ENCODE measurements at places on chromosomes 3 and 15.

DNA sequence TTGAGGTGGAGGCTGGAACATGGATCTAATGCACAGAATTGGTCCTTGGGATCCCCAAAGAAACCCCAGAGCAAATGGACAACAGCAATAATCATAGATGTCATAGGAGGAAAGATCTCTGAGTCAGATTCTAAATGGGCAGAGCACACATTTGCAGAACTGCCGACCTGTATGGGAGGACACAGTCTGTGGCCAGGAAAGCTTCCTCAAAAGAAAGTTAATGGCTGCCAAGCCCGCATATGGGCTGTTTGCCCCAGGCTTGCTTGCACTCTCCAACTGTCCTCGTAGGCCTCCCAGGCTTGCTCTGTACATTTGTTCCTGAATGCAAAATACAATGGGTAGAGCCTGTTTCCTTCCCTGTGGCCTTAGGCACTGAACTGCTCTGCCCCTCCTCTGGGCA lies 102.0 kb upstream of the PLXNA1 start:
- no peak for DNase-seq

- DNase-seq = no peak
Measured at GRCh38 chr3:25901796-25902195, 111.9 kb downstream of the OXSM start.

- DNase-seq = no peak
Measured at GRCh38 chr3:195224980-195225580, 45.9 kb downstream of the XXYLT1 start.

- DNase-seq = no peak
Measured at GRCh38 chr15:91122296-91122695, 22.2 kb downstream of the SV2B start.

GRCh38 chr15:67117370-67117769 lies 52.0 kb downstream of the SMAD3 start:
- DNase-seq = no peak

- no peak for DNase-seq
Measured at GRCh38 chr15:24718289-24719082, 42.9 kb downstream of the NPAP1 start.

- DNase-seq = no peak
Measured at GRCh38 chr3:54985856-54986255, 58.0 kb upstream of the LRTM1 start.

DNA sequence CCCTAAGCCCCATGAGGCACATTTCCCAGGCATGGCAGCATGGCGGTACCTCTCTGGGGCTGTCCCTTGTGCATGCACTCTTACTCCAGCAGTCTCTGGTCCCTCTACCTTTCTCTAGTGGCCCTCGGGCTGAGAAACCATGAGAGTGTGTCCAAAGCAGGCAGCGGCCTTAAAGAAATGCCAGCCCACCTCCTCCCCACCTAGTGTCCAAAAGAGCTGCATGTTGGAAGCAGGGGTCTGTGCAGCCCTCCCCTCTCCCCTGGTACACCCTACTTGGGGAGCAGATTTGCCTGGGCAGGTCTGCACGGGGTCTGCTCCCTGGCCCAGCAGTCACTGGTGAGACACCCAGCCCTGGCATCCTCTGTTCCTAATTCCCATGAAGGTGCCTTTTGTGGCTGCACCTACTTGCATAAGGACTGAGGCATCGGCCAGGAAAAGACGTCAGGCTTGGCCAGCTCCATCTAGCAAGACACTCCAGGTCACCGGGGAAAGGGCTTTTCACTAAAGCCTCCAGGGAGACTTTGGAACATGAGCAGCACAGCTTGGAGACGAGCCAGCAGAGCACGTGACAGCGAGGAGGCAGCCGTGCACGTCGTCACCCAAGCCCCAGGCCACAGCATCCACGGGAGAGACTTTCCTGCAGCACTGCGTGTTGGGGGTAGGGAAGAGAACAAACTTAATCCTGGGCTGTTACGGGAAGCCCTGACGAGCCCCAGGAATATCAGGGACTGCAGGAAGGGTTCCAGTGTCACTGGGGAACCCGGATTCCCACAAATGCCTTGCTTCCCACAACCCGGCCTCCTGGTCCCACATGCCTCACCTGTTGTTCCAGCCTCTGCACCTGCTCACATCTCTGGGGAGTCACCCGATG lies 38.8 kb downstream of the TM2D3 start:
- DNase-seq = no peak

- peak; percentile 69 for DNase-seq
Measured at GRCh38 chr3:64417816-64418215, 192.6 kb upstream of the PRICKLE2 start.

DNA sequence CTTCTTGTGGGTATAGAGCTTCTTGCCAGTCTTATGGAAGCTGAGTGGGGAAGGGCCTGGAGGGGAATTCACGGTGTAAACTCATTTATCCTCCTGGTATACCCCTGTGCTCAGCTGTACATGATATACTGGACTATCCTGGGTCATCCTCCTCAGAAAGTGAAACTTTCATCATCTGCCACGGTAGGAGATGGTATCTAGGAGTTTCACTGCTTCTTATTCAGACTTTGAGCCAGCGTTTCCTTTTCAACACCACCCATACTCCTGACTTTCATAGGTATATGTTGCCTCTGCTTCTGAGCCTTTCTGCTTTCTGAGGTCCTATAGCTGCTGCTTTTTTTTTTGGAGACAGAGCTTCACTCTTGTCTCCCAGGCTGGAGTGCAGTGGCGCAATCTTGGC lies 15.6 kb downstream of the SENP5 start:
- no peak for DNase-seq

GRCh38 chr3:5302661-5303060 lies 115.2 kb downstream of the EDEM1 start:
- DNase-seq = no peak

- DNase-seq = peak; percentile 86
Measured at GRCh38 chr3:195106418-195106906, 164.5 kb downstream of the XXYLT1 start.

DNA sequence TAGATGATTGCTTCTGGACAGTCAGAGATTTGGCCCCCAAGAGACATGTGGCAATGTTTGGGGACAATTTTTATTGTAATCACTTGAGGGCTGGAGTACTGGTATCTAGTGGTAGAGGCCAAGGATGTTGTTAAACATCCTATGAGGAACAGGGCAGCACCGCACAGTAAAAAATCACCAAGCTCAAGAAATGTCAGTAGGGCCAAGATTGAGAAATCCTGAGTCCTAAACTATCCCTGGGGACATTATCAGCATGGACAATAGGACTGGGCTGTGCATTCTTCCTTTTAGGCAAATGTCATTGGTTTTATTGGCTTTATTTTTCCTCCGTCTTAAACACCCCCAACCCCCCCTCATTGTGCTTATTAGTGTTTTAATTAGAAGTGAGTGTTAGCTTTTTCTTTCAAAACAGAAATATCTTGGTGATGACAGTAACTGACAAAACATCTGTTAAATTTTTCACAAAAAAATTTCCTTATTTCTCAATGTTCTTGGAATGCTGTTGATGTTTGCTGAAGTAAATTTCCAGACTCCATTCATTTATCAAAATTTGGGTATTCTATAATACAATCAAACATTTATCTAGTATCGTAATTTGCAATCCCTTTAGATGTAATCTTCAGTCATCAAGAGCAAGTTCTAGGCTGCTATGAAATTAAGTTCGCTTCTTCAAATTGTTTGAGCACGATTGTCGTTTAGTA lies 944.4 kb downstream of the VGLL3 start:
- DNase-seq = no peak

DNA sequence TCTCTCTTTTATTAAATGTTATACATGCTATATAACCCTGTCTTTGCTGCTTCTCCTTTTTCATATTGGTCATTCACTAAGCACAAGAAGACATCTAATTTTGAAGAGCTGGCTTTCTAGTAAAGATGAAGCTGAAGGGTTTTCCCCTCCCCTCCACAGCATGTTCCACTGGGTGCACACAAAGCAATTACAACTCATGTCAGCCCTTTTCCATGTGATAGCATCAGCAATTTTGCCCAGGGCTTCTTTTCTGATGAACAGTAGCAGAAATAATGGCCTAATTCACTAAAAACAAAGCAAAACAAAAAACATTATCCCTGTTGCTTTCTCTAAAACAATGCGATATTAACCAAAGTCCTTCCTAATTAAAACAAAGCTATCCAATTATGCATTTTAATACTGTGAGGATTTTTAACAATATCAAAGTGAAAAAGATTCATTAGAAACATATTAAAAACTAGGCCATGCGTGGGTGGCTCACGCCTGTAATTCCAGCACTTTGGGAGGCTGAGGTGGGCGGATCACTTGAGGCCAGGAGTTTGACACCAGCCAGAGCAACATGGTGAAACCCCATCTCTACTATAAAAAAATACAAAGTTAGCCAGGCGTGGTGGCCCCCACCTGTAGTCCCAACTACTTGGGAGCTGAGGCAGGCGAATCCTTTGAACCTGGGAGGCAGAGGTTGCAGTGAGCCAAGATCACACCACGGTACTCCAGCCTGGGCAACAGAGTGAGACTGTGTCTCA lies 12.2 kb upstream of the PIK3R4 start:
- no peak for DNase-seq

DNA sequence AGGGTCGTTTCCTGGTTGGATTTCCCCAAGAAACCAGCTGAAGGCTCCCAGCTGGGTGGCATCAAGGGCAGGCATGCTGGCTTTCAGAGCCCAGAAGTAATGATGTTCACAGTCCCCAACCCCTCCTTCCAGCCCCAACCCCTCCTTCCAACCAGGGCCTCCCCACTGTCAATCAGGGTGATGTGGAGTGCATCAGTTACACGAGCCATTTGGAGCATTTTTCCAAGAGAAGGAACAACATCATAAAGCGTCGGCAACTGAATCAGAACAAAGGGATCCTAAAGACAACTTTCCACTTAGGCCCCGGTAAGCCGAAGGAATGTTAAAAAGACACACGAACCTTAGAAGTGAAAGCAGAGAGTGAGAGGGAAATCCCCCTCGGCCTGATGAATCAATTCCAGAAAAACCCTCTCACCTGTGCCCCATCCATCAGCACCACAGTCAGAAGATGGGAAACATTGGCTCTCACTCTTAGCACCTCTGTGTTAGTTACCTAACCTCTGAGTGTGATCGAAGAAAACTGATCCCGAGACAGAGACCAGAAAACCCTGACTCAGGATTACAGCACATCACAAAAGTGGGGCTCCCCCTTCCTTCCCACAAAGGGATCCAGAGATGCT lies 101.2 kb upstream of the WNT5A start:
- no peak for DNase-seq

GRCh38 chr15:79849789-79850188 lies 47.0 kb downstream of the MTHFS start:
- no peak for DNase-seq

- no peak for DNase-seq
Measured at GRCh38 chr3:10693457-10693856, 122.6 kb upstream of the SLC6A11 start.

- no peak for DNase-seq
Measured at GRCh38 chr15:47822048-47822447, 104.7 kb downstream of the SEMA6D start.

DNA sequence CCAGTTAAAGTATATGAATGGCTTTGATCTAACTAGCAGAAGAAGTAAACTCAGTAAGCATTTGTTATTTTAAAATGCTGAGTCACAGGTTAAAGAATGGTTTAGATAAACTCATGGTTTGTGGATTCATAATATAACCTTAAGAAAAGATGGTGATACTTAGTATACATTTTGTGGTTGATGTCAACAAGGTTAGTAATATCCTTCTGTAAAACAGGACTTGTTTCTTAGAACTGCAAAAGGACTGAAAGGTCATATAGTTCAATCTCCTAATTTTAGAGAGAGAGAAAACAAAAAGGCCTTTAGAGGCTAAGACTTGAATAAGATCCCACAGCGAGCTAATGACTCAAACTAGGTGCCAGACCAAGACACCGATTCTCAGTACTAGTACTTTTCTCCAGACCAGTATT lies 50.0 kb downstream of the STRIT1 start:
- DNase-seq = no peak

DNA sequence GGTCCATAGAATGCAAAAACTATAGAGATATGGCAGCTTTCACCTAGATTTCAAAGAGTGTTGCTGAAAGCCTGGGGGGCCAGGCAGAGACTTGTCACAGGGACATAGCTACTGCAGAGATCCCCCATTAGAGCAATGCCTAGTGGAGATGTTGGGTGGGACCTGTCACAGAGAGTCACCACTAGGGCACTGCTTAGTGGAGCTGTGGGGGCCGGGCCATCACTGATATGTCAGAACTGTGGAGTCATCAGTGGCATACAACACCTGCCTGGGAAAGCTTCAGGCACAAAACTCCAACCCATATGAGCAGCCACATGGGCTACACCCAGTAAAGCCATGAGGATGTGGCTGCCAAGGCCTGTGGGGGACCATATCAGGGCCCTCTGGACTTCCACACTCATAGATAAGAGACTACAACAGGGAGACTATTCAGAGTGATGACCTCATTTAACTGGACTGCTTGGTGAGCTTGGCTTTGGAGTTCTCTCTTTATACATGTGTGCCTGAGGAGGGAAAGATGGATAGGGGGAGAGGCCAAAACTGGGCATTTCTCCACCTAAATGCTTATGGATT lies 176.3 kb downstream of the ZNF621 start:
- DNase-seq = no peak

- DNase-seq = no peak
Measured at GRCh38 chr3:169754711-169755110, 10.1 kb downstream of the TERC start.

DNA sequence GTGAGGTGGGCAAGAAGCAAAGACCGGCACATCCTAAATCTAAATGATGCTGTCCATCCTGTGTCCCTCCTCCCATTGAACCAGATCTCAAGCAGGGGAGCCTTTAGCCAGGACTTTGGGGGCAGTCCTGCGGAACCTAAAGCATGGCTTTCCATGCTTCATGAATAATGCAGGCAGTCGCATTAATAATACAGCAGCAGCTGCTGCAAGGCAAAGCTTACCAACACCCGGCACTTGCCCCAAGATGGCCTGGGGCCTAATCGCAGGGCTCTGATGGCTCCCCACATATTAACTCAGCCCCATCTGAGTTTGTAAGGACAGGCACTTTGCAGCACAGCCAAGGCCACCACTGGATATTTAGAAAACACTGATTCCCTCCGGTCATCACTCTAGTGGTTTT lies 114.4 kb downstream of the NTRK3 start:
- no peak for DNase-seq

GRCh38 chr15:31867536-31868442 lies 162.5 kb upstream of the CHRNA7 start:
- DNase-seq = peak; percentile 79

GRCh38 chr3:11077466-11077865 lies 76.8 kb upstream of the HRH1 start:
- no peak for DNase-seq

GRCh38 chr3:189027626-189028155 lies 144.1 kb upstream of the TPRG1 start:
- no peak for DNase-seq

DNA sequence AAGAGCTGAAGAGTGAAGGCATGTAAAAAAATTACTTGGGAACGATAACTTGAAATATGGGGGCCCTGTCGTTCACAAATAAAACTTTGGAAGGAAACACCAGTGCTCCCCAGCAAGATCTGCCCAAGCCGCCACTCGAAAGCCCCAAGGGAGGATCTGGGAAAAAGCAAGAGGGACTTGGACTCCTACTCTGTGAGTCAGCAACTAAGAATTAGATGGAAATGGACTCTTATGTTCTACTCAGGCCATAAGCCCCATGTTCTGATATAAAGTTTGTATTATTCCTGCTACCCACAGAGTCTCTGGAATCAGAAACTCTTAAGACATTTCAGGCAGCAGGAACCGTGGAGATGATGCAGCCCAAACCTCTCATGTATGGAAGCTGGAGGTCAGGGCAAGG lies 75.7 kb downstream of the ITGB5 start:
- no peak for DNase-seq

- no peak for DNase-seq
Measured at GRCh38 chr3:186705882-186706780, 11.0 kb upstream of the KNG1 start.

- DNase-seq = no peak
Measured at GRCh38 chr3:104849070-104849469, 517.6 kb upstream of the ALCAM start.

GRCh38 chr3:192750201-192750600 lies 22.9 kb upstream of the FGF12 start:
- DNase-seq = no peak
